ENCODE measurements at places on chromosomes 1 and 21.

GRCh38 chr1:12540580-12541273, 77.3 kb downstream of the DHRS3 start:
- no peak for DNase-seq

GRCh38 chr1:41576206-41576605, 91.7 kb upstream of the EDN2 start:
- DNase-seq = no peak

GRCh38 chr1:224559981-224560728, 56.0 kb upstream of the CNIH3 start:
- no peak for DNase-seq

DNA sequence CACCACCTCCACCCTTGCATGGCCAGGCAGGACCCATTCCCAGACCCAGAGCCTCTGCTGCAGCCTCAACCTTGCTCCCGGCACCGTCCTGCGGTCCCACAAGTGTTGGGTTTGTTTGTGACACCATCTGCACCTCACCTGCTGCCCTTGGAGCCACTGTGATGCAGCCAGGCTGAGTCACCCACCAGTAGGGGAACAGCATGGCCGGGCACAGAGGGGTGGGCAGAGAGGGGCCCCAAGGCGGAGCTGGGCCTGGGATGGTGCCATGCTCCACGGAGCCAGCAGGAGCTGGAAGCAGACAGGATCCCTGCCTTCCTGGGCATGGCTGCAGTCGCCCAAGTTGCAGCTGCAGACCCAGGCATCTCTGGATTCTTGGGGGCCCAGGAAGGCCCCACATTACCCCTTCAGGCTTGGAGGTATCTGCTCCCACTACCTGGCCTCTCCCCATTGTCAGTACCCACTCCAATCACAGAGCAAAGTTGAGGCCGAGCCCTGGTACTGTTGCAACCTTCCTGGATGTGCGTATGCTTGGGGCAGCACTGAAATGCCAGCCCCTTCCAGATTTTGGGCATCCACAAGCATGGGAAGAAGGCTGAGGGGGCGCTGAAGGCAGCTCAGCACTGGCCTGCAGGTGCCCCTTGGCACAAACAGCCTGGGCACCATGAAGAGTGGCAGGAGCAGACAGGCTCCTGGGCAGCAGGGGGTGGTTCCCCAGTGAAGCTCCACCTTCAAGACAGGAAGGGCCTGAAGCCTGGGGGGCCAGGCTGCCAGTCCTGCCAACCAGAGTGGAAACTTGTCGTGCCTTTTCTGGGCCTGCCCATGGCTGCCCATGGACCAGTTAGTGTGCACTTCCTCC, 172.8 kb downstream of the MATN1 start:
- no peak for DNase-seq

DNA sequence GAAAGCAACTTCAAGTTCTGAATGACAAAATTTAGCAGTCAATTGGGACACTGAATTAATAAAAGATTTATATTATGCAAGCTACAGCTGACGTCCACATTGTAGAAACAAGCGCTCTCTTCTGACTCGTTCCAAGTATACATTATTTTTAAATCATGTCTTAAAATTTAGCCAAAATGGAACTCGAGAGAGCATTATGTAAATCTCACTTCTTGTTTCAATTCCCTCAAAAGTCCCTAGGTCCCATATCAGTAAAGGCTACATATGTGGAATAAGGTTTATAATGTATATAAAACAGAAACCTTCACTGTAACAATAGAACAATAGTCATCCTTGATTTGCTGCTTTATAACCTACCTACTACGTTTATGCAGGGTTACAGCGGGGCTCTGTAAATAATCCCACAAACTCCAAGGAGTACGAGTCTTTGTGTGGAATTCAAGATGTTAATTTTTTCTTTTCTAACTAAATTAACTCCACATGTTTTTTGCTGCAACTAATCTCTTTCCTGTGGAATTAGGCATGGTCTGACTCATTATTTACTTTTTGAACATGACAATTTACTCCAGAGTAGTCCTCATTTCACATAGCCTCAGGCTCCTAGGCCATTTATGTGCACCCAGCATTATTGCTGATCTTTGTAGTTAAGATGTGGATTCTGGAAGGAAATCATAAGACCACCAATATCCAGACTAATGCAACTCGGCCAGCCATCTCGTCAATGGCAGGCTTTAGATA, 785.1 kb downstream of the LTN1 start:
- no peak for DNase-seq

GRCh38 chr1:156751451-156751756, at the start of gene HDGF:
Gene HDGF (minus strand): TSS chr1:156751675. CDS start chr1:156751429, 246 bp downstream.
- no peak for DNase-seq

- DNase-seq = no peak
These were observed 223.7 kb upstream of the CSF3R start for GRCh38 chr1:36706416-36706815.

- DNase-seq = no peak
These were observed 42.5 kb downstream of the TP53BP2 start for GRCh38 chr1:223803211-223803610.

DNA sequence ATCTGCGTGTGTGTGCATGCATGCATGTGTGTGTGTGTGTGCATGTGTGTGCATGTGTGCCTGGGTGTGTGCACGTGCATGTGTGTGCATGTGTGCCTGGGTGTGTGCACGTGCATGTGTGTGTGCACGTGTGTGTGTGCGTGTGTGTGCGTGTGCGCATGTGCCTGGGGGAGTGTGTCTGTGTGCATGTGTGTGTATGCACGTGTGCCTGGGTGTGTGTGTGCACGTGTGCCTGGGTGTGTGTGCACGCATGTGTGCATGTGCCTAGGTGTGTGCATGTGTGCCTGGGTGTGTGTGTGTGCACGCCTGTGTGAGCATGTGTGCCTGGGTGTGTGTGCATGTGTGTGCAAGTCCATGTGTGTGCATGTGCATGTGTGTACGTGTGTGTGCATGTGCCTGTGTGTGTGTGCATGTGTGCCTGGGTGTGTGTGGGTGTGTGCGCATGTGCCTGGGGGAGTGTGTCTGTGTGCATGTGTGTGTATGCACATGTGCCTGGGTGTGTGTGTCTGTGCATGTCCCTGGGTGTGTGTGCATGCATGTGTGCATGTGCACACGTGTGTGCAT, 29.3 kb upstream of the COL6A2 start:
- no peak for DNase-seq

- no peak for DNase-seq
These were observed 6.3 kb upstream of the TRIM33 start for GRCh38 chr1:114517348-114517747.

- no peak for DNase-seq
These were observed 18.1 kb upstream of the COL18A1 start for GRCh38 chr21:45386728-45387371.

- DNase-seq = no peak
These were observed 174.3 kb downstream of the DAB1 start for GRCh38 chr1:57249511-57249910.

GRCh38 chr1:7580923-7581753, 190.0 kb upstream of the VAMP3 start:
- DNase-seq = no peak

- no peak for DNase-seq
These were observed 102.4 kb downstream of the SLC45A1 start for GRCh38 chr1:8420318-8420717.

Data from T-helper 1 cell (primary cell).